Motor neuron (in vitro differentiated cells): ENCODE measurements at places on chromosomes 2 and 18.
A peak's percentile ranks its signal among the peaks of the same experiment; 100 is the strongest.

DNA sequence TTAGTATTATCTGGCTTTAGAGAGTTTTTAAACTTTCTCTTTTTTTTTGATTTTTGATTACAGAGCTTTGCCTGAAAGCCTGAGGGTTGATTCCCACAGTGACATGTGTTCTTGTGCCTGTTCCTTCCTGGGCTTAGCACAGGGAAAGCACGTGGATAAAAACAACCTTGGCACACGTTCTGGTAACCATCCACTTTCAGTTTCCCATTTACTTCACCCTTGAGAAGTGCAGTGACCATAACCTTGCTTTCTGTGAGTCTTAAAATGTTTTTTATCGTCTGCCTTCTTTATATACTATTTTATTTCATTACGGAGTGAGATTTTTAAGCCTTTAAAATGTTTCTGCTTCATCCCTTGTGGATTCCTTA lies 11.5 kb downstream of the CD226 start:
- no peak for ATAC-seq

- no peak for ATAC-seq
These were observed 19.4 kb downstream of the COL4A3 start for GRCh38 chr2:227183657-227184367.

DNA sequence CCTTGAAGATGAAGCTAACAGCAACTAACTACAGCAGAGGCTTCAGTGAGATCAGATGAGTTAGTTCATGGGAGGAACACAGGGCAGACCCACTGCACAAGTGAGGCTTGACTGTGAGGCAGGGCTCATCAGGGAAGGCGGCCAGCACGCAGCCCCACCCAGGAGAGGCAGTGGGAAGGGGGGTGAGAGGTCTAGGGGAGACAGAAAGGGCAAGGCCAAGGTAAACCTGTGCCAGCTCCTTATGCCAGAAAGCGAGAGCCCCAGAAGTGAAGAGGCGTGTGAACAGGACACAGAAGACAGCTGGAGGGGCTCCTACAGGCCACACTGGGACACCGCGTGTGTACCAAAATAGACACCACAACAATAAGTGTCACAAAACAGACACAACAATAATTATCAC lies 48.6 kb downstream of the ANO7 start:
- ATAC-seq = no peak

- no peak for ATAC-seq
These were observed 500.8 kb upstream of the ZEB2 start for GRCh38 chr2:145020694-145021093.

DNA sequence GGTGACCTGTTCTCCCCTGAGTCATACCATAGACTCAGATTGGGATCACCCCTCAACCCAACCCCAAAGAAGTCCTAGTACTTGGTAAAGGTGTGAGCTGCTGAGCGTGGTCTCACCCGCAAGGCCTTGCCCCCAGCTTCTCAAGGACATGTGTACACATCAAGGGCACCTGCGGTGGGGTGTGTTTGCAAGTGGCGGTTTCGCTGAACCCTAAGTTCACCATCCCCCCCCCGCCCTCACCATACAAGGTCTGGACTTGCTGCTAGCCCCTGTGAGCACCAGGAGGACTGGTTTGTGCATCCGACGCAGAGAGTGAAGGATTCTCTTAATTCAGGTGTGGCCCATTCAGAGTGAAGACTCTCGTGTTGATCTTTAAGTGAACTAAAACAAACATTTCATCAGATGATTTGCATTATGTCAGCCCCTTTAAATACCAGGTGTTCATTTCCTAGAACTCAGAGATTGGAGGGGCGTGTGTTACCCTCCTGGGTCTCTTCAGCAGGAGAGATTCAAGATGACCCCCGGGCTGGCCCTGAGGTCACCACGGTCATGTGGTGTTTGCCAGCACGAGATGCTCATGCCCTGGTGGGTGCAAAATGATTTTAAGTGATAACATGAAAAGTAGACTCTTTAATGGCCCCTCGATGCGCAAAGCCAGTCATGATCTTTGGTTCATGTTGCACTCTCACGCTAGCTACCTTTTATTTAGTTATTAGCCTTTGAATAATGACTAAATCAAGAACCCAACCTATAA lies 27.8 kb downstream of the MTERF4 start:
- ATAC-seq = no peak

DNA sequence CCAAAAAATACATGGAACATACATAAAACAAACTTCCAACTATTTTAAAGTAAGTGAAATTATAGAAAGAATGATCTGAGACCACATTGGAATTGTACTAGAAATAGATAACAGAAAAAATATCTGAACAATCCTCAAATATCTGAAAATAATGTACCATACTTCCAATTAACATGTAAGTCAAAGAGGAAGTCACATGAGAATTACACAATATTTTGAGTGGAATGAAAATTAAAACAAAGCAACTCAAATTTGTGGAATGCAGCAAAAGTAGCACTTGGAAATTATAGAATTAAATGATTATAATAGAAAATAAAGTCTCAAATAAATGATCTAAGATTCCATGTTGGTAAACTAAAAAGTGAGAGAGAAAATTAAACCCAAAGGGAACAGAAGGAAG lies 38.3 kb upstream of the CTIF start:
- ATAC-seq = no peak

GRCh38 chr2:108553209-108553919 lies 19.1 kb downstream of the LIMS1 start:
- no peak for ATAC-seq

- ATAC-seq = peak; percentile 85
These were observed 62.4 kb downstream of the TXNL1 start for GRCh38 chr18:56575819-56576663.

GRCh38 chr2:2501454-2502200 lies 170.6 kb upstream of the MYT1L start:
- ATAC-seq = no peak

DNA sequence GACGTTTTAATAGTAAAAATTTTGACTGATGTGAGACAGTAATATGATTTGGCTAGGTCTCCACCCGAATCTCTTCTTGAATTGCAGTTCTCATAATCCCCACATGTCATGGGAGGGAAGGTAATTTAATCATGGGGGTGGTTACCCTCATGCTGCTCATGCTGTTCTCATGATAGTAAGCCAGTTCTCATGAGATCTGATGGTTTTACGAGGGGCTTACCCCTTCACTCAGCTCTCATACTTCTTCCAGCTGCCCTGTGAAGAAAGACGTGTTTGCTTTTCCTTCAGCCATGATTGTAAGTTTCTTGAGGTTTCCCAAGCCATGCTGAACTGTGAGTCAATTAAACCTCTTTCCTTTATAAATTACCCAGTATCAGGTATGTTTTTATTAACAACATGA lies 327.0 kb upstream of the CDH7 start:
- ATAC-seq = no peak

- no peak for ATAC-seq
These were observed 131.5 kb downstream of the SMAD7 start for GRCh38 chr18:48819276-48819675.

DNA sequence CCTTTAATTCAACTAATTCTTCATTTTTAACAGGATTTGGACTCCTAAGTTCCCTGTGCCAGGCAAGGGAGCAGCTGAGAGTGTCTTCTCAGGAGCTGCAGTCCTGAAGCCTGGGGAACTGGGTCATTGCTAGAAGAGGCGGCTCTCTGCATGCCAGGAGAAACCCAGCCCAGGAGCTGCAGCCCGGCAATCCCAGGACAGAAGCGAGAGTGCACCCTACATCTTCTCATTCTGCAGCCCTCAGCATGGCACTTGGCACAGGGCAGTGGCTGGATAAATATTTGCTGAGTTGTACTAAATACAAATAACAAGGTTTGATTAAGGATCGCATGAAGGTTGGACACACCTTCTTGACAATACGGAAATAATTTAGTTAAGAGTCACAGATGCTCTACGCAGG lies 244.9 kb upstream of the PXDN start:
- ATAC-seq = no peak

DNA sequence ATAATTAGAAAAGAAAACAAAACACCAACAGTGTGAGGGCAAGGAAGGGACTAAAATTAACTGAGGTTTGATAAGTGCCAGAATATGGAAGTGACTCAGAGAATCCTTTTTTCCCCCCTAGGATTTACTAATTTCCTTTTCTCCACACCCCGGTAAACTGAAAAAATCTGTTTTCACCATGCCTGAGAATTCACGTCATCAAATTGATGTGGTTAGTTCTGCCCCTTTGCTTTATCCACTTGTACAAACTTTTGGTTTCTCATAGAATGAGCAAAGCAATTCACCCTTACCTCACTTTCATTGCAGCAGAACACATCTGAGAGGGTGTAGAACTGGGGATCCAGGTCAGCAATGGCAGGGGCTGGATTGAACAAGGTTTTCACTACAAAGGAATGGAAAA lies 57.8 kb downstream of the RBKS start:
- ATAC-seq = no peak

GRCh38 chr2:8403876-8404275 lies 278.0 kb upstream of the ID2 start:
- no peak for ATAC-seq

DNA sequence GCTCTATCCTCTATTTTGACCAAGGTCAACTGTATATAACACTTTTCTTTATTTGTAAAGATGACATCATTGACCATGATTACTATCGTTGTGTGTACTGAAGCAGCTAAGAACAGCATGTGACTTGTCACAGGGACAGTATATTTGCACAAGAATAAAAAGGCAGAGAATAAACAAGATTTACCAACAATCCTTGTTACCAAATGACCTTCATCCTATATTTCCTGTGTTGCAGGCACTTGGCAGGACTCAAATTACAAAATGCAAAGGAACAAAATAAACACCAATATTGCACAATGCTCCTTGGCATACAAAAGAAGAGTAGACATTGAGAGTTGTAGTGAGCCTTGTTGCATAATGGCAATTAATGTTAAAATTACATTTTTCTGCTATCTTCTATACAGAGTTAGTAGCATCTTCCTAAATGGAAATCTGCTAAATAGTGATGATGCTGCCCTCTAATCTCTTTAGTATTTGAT lies 61.8 kb downstream of the RFTN2 start:
- ATAC-seq = no peak

DNA sequence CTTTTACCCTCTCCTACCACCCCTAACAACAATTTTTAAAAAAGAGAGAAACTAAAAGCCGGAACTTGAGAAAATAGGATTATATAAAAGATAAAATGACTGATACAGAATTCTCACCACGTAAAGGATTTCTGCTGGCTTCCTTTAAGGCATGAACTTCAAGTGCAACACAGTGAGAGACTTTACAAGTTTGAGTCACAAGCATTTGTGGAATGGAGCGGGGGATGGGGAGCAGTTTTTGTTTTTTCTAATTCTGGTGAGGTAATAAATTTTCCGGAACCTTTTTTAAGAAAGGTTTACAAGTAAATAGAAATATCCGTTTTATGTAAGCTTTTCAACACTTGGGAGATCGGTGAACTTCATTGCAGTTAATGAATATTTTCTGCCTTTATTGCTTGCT lies 1.8 kb upstream of the CDH2 start:
- no peak for ATAC-seq

DNA sequence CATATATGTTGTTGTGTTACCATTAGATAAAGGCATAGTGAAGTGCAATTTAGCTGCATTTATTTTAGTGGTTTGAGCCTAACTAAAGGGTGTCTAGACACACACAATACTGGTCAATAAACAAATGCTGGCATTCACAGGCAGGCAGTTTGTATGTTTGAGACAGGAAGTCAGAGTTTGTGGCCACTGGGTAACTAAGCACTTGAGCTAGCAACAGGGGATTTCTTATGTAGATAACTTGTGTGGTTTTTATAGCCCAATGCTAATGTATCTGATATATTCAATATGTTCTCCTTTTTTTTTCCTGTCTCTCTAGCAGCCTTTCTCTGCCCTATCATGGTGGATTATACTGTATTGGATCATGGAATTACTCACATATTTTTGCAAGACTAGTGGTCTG lies 38.1 kb downstream of the LRRTM4 start:
- no peak for ATAC-seq

GRCh38 chr2:7165736-7166135 lies 248.5 kb downstream of the RNF144A start:
- no peak for ATAC-seq

GRCh38 chr2:230254152-230254881 lies 28.8 kb downstream of the SP140 start:
- ATAC-seq = no peak

DNA sequence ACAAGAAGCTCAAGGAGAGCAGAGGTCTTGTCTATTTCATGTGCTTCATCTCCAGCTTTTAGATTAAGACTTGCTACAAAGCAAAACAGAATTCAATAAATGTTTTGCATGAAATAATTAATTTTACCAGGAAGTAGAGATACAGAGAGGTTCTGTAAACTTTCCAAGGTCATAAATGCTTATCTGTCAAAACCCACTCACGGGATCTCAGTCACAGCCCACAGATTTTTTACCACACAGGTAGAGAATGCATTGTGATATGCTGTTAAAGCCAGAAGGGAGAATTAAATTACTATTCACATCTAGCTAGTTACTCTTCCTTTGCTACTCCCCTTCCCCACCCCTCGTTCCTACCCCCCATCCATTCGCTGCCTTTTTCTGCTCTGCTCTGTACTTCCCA lies 205.5 kb downstream of the DNAH7 start:
- ATAC-seq = no peak

DNA sequence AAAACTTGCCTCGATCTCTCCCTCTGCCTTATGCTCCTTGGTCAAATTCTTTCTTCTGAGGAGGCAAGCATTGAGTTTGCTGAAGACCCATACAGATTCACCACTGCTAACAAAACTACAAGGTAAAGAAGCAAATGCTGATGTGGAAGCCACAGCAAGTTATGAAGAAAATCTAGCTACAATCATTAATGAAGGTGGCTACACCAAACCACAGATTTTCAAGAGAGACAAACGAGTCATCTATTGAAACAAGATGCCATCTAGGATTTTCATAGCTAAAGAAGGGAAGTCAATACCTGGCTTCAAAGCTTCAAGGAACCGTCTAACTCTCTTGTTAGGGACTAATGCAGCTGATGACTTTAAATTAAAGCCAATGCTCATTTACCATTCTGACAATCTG lies 203.2 kb downstream of the METTL4 start:
- ATAC-seq = no peak

DNA sequence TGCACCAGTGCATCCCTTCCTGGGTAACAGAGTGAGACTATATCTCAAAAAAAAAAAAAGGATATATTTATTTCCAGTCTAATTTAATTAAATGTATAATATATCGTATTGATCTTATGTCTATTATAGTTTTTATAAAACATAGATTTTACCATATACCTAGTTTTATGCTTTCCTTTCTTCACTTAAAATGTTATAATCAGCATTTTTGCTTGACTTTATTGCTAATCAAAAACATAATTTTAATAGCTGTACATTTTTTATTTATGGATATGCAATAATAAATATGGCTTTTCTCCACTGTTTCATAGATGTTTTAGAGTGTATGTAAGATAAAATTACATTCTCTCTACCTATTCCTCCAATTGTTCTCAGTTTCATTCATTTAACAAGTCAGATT lies 958.0 kb downstream of the EPHA4 start:
- no peak for ATAC-seq
